ENCODE measurements at places on chromosomes 5 and 9.
A peak's percentile ranks its signal among the peaks of the same experiment; 100 is the strongest.

DNA sequence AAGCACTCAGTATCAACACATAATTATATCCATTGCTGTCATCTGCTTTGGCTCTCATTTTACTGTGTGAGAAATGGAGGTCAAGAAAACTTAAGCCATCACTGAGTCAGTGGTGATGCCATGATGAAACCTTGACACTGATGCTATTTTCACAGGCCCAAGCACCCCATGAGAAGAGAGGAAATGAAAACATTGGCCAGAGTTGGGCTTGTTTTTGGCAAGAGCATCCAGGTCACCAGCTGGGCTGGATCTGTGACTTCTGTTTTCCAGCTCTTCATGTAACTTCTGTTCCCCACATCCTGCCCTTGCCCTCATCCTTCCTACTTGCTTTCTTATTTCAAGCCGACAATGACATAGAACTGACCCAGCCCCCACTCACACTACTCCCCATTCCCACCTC, 10.0 kb downstream of the LCP2 start:
- DNase-seq = peak; percentile 42

DNA sequence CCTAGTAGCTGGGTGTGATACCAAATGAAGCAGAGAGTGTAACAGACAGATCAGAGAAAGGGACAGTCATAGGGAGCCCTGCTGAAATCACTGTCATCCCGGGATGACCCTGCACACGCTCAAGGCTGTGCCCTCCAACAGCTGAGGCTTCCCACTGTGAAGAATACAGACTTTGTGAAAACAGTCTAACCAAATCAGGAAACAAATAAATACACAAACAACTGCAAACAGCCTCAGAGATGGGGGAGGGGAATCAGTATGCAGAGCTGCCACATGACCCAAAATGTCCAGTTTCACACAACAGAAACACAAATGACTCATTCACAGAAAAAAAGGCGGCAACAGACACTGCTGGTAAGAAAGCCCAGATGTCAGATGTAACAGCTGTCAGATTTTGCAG, 101.9 kb downstream of the ADAMTS2 start:
- peak; percentile 88 for DNase-seq

DNA sequence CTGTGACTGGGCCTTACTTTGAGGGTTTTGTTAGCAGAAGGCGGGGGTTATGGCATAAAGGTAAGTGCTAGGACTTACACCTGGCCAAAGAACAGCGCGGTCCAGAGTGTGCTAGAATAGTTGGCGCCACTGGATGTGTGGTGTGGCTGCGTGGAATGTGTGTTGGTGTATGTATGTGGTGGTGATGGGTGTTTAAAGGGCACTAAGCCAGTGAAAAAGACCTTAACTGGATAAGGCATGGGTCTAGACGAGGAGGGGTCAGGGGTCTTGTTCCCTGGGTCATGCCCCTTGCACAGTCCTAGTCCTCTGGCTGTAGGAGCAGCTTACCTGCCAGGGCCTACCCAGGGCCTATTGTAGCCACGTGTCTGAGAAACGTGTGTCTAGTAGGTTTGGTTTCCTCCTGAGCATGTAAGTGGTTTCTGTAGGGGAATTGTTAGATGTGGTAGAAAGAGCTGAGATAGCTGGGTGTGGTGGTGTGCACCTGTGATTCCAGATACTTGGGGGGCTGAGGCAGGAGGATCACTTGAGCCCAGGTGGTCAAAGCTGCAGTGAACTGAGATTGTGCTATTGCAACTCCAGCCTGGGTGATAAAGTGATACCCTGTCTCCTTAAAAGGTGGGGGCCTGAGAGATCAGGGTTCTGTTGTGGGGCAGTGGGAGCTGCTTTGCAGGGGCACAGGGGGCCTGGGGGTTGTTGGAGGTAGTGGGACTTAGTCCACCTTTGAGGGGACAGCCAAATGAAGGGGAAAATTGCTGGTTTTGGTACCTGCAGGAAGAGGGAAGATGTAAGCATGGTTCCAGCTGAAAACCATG, 55.2 kb downstream of the HSPA4 start:
- DNase-seq = no peak

DNA sequence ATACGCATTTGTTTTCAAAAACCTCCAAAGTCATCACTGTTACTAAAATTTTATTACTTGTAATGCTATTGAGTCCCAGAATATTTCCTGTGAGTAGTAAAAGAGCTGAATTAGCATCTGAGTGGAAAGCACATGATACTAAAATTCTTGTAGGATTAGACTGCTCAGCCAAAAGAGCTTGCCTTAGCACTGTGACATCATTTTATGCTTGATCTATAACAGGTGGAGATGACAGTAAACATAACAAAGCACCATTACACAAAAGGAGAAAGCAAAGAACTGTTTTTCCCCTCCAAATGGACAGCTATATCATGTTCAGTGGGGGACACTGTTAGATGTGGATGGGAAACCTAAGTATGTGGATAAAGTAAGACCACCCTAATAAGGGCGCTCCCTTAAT, 5.8 kb upstream of the JAK2 start:
- peak; percentile 66 for DNase-seq

GRCh38 chr5:99590806-99591205, 662.0 kb upstream of the CHD1 start:
- no peak for DNase-seq

GRCh38 chr5:43312076-43312661, 1.0 kb downstream of the HMGCS1 start:
- no peak for DNase-seq

DNA sequence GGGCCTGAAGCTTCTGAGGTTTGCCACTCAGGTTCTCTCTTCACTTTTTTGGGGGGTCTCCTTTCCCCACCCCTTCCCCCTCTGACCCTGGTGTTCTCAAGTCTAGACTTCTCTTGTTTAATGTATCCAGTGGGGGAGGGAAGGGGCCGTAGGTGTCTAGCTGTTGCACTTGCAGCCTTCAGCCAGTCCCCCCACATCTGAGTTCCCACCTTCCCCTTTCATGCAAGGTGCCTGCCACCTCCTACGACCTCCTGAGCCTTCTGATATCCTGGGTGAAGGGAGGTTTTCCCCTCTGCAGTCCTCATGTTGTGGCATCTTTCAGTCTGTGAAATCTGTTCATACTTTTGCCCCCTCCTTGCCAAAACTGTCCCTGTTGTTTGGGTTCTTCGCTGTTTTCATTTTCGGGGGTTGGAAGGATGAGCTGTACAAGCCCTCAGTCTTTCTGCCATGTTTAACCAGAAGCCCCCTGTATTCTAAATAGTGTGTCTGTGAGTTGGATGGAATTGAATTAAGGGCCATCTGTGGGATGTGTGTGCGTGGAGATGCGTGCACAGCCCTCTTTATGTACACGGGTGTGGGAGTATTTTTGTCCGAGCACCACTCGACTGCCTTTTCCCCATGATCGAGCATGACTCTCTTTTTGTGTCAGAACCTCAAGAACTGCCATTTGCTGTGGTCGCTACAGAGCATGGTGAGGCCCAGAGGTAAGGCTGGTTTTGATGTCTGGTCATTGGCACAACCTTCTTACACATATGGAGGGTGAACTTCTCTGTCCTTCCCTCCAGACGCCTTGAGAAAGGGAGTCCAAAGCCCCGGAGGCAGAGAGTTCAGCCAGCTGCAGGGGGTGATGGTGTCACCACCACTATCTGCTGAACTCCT, 23.6 kb downstream of the PRRC2B start:
- no peak for DNase-seq

DNA sequence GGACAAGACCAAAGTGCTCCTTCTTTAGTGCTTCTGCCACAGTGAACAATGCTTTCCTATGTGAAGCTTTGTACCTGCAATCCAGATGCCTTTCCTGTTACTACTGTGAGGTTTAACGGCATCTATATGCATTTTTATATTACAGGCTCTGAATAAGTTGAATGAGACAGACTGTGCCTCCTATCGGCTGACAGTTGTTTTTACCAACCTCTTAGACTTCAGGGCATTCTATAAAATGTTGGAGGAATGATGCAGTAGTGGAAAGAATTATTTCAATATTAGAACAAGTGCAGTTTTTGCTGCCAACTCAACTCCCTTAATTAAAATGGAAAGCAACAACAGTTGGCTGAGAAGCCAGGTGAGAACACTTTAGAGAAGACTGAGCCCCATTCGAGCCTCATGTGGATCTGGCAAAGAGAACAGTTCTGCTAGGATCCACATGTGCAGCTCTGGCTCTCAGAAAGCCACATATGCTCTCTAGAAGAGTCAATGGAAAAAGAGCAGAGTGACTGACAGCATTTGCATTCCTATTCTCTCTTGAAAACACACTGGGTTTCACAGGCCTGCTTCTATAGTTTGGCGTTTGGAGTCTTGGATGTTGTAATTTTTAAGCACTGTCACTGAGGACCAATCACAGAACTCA, 147.5 kb downstream of the LURAP1L start:
- DNase-seq = no peak

DNA sequence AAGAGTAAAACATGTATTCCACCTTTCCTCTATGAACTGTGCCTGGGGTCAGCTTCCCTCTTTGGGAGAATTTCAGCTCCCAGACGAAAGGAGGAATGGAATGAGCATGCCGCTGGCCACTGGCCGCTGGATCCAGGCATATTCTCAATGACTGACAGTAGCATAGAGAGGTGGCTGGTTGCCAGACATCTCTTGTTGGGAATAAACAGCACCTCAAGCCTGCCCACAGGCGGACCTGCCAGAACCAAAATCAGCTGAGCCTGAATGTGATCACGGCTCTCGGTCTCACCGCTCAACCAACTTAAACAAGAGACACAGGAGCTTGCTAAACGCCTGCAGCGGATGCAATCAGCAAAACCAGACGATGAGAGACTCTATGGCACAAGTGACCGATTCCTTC, 20.6 kb downstream of the TBC1D9B start:
- no peak for DNase-seq

GRCh38 chr9:87585123-87585855, 87.6 kb downstream of the DAPK1 start:
- peak; percentile 37 for DNase-seq

DNA sequence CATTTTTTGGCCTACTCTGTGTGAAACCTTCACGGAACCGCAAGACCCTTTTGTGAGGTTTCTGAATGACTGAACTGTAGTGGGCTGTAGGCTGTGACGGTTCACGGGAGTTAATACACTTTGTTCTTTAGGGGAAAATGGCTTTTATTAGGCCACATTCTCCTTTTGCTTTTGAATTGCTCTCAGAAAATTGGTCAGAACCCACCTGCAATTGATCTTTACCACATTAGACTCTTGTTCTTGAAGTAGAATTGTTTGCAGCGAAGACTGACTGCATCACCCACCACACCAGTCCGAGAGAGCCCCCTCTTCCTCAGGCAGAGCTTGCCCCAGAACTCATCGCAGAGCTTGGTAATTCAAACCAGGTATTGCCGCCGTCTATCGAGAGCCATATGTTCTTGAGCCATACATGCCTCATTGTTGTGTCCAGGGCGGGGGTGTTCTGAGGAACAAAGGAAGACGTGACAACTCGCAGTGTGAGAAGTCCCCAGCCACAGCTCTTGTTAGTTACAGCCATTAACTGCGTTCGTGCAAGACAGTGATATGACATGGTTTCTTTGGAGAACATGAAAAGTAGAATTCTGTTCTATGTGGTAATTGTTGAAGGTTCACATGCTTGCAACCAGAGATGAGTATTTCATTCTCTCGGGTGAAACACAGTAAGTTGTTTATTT, 166.4 kb upstream of the OTULINL start:
- no peak for DNase-seq

- no peak for DNase-seq
Observed at GRCh38 chr9:90680534-90680933, 37.9 kb upstream of the DIRAS2 start.

DNA sequence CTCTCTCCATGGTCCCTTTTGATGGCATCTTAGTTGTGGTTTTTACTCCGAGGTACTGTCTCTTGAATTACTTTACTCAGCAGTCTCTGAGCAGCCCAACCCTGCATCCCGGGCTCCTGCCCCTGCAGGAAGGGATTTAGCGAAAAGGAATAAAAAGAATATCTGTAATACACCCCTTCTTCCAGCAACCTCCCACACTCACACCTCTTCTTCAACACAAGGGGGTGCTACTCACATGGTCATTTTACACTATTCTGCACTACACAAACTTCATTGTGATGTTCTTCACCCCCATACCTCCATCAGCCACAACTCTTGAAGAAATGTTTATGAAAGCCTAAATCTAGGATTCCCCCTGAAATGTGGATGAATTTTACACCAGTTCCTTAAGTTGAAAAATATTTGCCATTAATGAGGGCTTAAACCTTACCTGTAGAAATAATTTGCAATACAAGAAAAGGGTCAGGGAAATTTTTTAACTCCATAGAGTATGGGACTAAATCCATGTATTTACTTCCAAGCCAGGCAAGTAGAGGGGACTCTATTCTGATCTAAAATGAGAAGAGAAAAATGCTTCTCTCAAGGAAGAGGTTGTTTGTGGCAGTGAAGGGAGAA, 26.0 kb downstream of the TPD52L3 start:
- DNase-seq = peak; percentile 86

GRCh38 chr5:59317023-59317773, 576.3 kb downstream of the PDE4D start:
- DNase-seq = peak; percentile 78

GRCh38 chr5:143229896-143230675, 173.4 kb downstream of the NR3C1 start:
- no peak for DNase-seq

DNA sequence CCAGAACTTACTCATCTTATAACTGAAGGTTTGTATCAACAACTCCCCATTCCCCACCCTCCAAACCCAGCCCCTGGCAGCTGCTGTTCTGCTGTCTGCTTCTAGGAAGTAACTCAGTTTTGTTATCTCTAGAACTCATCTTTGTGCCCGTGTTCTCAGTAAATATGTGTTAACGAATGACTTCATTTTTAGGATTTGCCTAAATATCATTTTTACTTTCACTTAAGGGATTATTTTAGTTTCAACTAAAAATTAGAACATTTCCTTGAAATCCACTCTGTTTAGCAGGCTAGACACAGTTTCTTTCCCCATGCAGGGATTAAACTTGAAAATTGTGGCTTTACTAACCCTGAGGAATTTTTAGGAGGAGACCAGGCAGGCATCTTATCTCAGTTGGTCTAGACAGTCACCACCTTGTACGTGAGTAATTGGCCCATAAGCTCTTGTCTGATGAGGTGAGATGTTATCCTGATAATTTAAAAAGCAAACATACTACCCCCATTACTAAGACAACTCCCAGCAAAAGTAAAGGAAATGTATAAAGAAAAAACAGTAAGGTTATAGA, 68.2 kb upstream of the TNFAIP8 start:
- DNase-seq = peak; percentile 90

DNA sequence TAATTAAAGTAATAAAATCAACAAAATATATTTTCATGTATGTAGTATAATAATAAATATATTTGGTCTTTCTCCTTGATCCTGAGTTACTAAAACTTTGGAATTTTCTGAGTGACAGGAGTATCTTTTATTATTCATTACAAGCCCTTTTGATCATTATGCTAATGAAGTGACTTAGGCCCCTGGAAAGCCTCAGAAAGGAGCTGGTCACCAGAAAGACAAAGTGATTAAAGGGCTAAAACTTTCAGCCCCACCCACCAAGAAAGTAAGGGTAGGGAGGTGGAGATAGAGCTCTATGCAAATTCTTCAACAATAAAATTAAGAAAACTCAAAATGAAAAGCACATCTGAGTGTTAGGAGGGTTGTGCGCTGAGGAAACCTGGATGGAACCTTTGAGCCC, 27.5 kb downstream of the UBQLN1 start:
- DNase-seq = no peak

- peak; percentile 72 for DNase-seq
Observed at GRCh38 chr5:106292654-106293053, 1378.1 kb downstream of the EFNA5 start.

- DNase-seq = no peak
Observed at GRCh38 chr5:39665328-39665727, 240.5 kb upstream of the DAB2 start.
